CD4-positive, alpha-beta T cell treated with Interleukin-21 for 1 hour (primary cell): ENCODE measurements at places on chromosomes 6 and 20.
A peak's percentile ranks its signal among the peaks of the same experiment; 100 is the strongest.

DNA sequence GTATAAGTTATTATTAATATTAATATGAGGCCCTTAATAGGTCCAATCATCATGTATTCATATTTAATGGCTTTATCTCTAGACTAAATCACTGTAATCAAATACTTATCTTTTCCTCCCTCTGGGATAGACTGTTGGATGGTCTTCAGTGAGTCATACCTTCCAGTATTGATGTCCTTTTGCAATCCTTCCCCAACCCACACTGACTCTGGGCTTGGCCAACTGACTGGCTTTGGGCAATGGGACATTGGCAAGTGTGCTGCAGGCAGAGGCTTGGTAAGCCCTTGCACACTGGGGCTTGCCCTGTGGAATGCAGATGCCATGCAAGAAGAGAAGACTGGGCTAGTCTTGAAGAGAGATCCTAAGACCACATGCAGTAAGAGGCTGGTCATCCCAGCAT, 136.6 kb downstream of the CCDC170 start:
- DNase-seq = no peak

- DNase-seq = no peak
These were observed 119.8 kb downstream of the SGK1 start for GRCh38 chr6:134198093-134198492.

DNA sequence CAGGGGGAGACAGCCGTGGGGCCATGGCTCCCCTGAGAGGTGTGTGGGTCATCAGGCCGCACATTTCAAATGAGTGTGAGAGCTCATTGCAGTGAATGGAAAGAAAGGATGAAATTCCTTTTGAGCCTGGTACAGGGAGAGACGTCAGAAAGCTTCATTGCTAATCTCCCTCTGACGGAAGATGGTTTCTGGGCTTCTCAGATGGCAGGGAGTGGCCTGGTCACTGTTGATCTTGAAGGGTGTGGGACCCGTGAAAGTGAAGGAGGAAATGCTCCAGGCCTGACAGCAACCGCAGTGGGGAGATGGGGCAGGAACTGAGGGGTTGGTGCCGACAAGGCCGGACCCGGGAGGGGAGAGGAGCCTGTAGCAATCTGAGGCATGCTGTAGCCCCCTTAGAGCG, 127.4 kb downstream of the MYLK4 start:
- no peak for DNase-seq

DNA sequence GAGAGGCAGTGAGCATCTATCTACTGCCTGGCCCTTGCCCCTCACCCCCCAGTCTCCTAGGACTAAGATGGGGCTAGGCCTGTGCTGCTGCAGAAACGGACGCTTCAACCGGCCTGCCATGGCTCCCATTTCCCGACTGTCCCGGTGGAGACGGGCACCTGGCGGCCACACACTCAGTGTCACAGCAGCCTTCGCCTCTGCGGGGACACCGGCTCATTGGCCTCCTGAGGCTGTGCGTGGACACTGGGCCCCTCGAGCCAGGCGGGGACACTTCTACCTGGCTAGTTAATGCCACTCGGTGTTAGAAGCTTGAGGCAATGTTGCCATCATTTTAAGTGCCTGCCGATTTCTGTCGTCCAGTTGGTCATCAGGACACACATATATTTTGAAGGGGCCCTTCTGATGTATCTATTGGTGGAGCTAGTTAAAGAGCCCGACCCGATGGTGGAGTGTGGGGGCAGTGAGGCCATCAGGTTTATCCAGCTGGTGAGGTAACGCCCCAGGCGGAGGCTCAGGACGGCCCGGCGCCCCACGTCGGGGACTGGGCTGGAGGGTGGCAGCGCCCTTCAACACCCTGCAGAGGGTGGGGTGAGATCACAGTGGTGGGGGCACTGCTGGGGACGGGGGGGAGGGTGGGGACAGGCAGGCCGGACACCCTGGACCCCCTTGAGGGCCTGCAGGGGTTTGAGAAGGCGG, 58.9 kb upstream of the GATA5 start:
- DNase-seq = no peak

DNA sequence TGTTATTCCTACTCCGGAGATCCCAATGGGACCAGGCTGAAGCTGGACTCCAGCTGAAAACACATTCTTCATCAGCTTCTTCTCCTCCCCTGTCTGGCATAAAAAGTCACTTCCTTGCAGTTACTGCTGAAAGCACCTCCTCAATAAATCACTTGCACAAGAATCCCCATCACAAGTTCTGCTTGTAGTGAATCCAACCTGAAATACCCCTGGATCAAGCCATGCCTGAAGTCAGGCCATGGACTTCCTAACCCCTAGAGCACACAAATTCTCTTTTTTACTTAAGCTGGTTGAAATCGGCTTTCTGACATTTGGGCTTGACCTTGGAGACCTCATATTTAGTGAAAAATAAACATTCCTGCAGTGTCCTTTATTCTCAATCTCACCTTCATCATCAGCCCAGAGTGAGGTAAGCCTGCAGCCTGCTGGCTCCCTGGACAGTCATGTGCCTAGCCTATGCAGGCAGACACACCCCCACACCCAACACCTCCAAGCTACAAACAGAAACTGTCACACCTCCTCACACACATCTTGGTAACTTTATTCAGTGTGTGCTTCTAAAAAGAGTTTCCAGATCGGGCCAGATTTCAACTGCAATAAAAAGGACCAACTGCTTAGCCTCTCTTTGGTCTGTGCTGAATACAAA, 51.5 kb upstream of the PTPRT start:
- DNase-seq = no peak

DNA sequence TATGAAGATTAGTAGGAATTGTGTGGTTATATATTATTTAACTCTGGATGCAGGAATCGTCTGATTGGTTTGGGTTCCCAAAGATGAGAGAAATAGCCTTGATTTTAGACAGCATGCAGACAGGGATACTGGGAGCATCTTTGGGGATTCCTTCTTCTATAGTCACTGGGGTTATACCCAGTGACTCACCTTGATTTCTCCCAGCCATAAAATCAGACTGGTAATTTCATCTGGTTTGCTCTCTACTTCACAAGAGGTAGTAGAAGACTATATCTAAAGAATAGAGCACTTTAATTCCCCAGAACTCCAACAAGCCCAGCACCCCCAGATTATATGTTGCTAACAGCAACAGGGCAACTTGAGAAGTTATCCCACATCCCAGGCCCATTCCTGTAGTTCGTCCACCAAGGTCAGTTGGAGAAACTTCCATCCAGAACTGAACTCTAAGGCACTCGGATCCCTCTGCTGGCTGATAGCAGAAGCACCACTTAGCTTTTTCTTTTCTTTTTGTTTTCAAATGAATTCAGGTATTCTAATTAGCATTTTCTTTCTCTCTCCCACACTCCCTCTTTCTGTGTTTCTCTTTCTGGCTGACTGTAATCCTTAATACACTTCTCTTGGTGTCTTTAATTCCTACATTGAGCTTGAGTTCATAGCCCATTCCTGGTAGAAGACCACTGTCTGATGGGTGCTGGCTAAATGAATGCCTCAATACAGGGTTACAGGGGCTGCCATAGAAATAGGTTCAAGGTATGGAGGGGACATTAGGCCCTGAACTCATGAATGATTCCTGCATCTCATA, 20.4 kb upstream of the EFHC1 start:
- peak; percentile 60 for DNase-seq

GRCh38 chr20:15759594-15759993, 813.7 kb downstream of the KIF16B start:
- no peak for DNase-seq
